WERI-Rb-1 (cell line): ENCODE measurements at places on chromosomes 6 and 20.

DNA sequence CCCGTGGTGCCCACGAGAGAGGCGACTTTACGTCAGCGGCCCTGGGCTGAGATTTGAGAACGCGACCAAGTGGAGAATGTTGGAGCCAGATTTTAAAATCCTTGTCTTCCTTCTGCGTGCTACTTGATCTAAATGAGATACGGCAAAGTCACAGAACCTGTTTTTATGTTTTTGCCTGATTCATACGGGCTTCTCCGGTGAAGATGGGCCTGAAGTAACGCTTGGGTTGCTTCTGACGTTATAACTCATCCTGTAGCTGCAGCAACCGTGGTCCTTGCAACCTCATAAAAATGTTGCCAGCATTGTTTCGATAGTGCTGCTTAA, 462 bp upstream of the SLC35B3 start:
- DNase-seq = no peak

DNA sequence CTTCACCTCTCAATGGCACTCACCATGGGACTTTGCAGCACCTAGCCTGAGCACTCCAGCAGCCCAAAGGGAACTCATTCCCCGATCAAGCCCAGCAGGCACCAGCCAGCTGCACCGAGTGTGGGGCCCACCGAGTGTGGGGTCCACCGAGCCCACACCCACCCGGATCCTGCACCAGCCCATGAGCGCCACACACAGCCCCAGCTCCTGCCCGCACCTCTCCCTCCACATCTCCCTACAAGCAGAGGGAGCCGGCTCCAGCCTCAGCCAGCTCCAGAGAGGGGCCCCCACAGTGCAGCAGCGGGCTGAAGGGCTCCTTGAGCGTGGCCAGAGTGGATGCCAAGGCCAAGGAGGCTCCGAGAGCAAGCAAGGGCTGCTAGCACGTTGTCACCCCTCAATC, 1182.4 kb downstream of the HACE1 start:
- no peak for DNase-seq

- no peak for DNase-seq
These were observed 80.0 kb upstream of the FRMD1 start for GRCh38 chr6:168158980-168159349.

GRCh38 chr20:15224199-15224598, 886.8 kb upstream of the FLRT3 start:
- no peak for DNase-seq

DNA sequence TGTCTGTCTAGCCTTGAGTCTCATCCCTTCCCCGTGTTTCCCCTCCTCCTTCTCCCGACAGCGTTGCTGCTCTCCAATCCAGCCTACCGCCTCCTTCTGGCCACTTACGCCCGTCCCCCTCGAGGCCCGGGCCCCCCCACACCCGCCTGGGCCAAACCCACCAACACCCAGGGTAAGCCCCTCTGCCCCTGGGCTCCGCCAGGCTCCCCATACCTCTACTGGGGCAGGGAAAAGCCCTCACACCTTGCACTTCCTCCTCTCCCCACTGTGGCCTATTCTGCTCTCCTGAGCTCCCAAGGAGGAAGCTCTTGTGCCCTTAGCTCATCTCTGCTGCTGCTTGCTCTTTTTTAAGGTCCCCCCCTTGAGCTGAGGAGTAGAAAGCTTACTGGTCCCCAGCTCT, 11.0 kb downstream of the DDR1 start:
- no peak for DNase-seq

- DNase-seq = no peak
These were observed 135.9 kb downstream of the SOX4 start for GRCh38 chr6:21729431-21729830.
